Activated CD4-positive, alpha-beta T cell treated with anti-CD3 and anti-CD28 coated beads for 36 hours (primary cell): ENCODE measurements at places on chromosomes 3 and 15. TPM values are rescaled to one million over a fixed set of nuclear protein-coding genes. Genes with fewer than 3 reads are reported as not detected.

DNA sequence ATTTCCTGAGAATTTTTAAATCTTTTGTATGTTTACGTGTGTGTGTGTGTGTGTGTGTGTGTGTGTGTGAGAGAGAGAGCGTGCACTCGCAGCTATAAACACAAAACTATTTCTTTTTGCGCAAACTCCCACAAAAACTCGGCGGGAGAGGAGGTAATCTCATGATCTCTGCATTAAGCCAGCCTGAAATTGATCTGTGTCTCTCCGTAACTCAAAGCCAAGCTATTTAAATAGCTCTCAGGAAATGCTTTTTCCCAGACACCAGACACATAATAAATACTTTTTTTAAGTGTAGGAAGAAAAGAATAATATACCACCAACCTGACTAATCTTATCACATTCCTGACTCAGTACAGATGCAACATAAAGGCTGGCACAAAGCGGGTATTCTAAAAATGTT lies 226.8 kb downstream of the MAGI1 start:
- DNase-seq, result no peak

Gene SEMA7A
- 57.7 TPM for total RNA-seq

DNA sequence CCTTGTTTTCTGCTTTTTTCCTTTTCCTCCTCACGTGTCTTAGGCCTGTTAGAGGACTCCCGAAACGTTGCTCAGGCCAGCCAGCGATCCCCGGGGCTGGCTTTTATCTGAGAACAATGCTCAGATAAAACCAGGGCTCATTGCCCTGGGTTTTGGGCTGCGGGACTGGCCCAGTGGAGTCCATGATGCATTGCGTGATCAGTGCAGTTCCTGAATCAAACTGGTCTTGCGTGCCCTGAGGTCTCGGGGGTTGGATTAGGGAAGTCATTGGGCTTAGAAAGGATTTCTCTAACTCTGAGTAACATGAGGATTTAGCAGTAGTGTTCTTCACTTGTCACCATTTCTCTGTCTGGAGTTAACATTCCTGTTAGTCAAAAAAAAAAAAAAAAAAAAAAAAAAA lies 66.3 kb downstream of the CCR1 start:
- DNase-seq, result no peak

Gene CPEB1
- total RNA-seq, result 0.16 TPM

DNA sequence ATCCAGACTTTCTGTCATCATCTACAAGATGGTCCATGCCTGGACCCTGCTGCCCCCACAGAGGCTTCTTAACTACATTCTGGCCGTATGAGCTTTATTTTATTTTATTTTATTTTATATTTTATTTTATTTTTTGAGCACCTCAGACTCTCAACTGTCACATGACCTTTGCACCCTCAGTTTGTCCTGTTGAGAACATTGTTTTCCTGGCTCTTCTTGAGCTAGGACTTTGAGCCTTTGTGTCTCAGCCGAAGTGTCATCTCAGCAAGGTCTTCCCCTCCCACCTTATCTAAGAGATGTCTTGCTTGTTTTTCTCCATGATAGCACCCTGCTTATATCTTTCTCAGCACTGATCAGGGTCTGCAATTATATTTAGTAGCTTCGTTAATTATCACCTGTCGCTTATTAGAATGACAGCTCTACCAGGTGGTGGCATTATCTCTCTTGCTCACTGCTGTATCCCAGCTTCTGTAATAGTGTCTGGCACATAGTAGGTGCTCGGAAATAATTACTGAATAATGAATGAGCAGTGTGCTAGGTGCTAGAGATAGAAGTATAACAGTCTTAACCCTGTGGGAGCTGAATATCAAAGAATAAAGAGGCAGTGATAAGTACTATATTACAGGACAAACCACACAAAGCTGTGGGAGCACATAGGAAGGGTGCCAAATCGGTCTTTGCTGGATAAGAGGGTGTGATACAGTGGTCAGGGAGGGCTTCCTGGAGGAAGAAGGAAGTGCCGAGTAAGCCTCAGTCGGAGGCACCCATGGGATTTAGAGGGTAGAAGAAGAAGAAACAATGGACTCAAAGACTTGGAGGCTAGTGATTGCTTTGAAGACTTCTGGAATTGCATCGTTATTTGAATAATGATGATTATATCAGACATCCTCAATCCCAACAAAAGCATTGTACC lies 136.2 kb downstream of the ITPR1 start:
- no peak for DNase-seq
